ENCODE measurements at places on chromosomes 7 and 10.

DNA sequence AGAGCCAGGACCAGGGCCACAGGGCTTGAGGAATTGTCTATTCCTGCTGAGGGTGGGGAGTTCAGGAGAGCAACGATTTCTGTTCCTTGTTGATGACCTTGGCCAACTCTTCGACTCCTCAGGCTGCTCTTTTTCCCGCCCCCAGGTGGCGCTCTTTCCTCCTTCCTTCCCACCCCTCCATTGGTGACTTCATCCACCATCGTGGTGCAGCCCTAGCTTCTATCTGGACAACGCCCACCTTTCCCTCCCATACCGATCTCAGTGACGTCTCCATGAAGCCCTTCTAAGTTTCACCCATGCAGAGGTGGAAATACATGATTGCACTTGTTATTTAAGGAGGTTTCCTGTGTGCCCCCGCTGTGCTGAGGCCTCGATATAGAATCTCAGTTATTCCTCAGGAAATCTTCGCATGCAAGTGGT is 22.1 kb upstream of the CARD11 start:
- DNase-seq: no peak

- no peak for DNase-seq
These were observed 26.0 kb downstream of the KAT6B start for GRCh38 chr10:74852381-74852780.

DNA sequence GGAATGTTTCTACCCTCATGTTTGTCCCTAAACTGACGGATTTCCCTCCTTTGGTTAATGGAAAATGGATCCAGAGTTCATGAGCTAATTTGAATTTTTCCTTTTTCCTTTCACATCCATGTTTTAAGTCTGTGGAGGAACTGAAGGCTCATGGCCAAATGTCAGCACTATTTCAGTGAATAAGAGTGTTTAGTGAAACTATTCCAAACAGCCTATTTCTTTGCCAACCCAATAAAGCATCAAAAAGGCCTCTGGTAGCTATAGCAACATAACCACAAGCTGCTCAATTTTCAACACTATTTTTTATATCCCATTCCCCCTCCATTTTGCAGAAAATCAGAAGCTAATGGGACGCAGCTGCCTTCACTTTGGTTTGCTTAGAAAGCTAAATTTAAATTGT is 1454.1 kb downstream of the GATA3 start:
- DNase-seq: no peak

- DNase-seq: peak; percentile 30
These were observed 10.7 kb downstream of the AMZ1 start for GRCh38 chr7:2698581-2699288.

DNA sequence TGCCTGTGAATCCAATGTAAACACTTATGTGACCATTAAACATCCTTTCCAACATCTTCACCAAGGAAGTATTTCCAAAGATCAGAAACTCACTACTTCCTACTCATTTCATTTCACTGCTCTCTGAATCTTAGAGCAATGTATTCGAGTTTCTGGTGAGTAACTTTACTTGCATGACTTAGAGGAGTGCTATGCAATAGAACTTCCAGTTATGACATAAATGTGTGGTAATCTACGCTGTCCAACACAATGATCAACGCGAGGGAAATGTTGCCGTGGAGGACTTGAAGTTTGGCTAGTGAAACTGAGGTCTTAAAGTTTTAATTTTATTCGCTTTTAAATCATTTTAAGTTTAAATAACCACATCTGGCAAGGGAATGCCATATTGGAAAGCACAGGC is 1326.3 kb downstream of the XPNPEP1 start:
- DNase-seq: no peak

DNA sequence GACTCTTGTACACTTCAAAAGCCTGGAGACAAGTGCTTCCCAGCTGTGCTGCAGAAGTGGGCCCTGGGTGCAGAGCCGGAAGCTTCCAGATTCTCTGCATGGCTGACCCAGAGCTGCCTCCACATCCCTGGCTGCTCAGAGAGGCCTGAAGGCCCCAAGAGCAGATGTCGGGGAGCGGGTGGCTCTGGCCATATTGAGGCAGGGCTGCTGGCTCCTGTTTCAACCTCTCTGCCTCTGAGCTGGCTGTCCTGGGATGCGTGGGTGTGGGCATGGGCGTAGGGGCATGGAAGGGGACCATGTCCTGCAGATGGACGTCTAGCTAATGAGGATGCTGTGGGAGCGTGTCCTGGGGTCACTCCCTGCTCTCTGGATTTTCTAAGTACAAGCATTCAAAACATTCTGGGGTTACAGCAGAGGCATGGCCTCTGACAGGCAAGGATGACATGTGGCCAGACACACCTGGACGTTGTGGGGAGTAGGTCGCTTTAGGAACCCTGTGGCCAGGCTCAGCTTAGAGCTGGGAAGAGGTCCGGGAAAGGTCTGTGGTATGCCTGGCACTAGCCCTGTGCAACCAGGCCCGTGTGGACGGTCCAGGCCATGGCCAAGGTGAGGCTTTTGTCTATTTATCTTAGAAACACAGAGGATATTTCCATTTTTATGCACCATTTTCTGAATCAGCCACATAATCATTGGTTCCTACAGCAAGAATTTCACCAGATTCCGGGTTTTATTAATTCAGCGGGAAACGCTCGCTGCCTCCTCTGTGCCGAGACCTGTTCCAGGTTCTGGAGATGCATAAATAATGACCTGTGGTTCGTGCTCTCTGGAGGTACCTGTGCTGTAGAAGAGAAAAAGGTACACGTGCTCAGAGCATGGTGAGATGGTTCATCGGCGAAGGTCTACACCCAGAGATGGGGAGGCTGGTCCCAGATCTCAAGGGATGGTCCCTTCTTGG is 361.1 kb downstream of the GLRX3 start:
- DNase-seq: no peak

GRCh38 chr10:75954486-75954885 is 523.1 kb downstream of the LRMDA start:
- DNase-seq: no peak

DNA sequence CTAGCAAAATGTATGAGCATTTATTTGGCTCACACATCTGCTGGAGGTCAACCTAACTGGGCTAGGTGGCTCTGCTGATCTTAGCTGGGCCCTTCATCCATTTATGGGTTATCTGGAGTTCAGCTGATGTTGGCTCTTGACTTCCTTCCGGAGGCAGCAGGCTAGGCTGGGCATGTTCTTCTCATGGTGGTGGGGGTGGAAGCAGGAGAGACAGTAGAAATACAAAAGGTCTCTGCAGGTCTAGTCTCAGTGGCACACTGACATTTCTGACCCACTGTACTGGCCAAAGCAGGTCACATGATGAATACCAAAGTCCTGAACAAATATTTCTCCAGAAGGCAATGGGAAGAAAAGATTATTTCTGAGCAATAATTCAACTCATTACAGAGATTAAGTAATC is 334.6 kb downstream of the CRPPA start:
- DNase-seq: no peak

- DNase-seq: no peak
These were observed 455.9 kb downstream of the PAXIP1 start for GRCh38 chr7:154546946-154547587.

GRCh38 chr10:68185085-68185484 is 46.8 kb downstream of the ATOH7 start:
- no peak for DNase-seq

DNA sequence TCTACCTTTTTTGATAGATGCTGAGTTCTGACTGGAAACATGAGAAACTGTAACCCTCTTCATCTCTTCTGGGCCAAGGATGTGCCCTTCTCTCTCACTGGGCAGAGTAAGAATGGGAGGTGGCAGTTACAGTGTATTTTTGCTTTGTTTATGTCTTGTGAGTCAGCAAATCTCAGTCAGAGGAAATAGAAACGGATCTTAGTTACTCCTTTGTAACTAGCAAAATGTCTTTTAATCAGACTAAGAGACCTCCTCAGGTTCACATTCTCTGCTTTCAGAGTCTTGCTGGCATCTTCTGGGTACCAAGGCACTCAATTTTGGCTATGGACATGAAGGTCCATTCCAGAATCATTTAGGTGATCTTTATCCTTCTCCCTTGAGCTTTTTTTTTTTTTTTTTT is 70.9 kb downstream of the HHEX start:
- no peak for DNase-seq

DNA sequence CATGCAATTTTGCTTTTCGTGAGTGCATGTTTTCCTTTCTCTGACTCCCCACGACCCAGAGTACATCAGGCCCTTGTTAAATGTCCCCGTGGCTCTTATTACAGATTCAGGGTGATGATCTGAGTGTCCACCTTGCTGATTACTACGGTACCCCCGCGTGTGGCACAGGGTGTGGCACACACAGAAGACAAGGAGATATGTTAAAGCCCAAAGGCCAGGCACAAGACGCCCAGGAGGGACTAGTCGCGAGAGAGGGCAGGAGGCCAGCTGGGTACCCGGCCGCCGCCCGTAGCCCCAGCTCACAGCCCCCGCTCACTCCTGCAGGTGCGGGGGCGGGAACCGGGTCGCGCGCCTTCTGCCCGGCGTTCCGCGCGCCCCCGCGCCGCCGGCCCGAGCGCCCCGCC is 281 bp upstream of the EXOC6 start:
- no peak for DNase-seq

- DNase-seq: no peak
These were observed 1.5 kb upstream of the HOXA9 start for GRCh38 chr7:27166531-27167505.

GRCh38 chr7:27412164-27412563 is 169.6 kb downstream of the EVX1 start:
- DNase-seq: no peak

- DNase-seq: no peak
These were observed 21.2 kb downstream of the PDE1C start for GRCh38 chr7:32048970-32049491.

DNA sequence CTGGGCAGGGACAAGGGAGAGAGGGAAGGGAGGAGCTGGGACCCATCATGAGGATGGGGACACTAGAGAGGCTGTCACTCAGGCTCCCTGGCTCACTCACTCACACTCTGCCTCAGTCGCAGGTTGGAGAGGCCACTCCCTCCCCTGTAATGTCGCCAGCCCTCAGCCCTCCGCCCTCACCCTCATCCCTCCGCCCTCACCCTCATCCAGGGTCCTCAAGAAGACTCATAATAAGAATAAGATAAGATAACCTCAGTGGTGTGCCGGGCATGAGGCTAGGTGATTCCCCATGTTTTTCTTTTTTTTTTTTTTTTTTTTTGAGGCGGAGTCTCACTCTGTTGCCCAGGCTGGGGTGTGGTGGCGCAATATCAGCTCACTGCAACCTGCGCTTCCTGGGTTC is 92.2 kb downstream of the GTF2IRD1 start:
- DNase-seq: no peak

- DNase-seq: no peak
These were observed 23.3 kb upstream of the RHOBTB1 start for GRCh38 chr10:60967260-60967659.

DNA sequence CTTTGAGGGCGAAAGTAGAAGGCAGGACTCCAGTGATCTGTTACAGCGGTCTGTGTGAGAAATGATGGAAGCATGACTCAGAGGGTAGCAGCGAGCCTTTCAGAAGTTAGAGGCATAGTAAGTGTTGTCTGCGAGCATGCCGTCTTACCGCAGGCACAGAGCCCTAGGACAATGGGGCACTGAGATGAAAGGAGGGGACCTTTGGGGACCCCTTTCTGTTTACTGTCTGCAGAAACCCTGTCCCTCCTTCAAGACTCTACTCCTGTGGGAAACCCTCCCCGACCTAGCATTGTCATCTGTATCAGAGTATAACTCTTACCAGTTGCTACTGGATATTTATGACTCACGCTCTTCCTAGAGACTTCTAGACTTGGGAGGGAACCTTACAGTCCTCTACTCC is 87.2 kb upstream of the AGK start:
- DNase-seq: no peak

DNA sequence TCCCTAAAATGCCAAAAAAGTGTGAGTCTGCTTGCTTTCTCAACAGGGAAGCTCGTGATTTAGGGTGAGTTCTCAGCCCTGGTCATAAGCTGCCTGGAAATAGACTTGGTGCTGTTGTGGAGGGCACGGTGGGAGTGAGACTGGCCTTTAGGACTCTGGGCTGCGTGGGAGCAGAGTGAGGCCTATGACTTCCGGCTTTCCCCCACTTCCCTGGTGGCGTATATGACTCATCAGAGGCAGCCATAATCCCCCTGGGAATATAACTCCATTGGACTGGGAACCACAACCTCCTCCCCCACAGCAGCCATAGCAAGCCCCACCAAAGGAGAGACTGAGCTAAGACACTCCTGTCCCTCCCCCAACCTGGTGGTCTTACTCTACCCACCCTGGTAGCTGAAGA is 95.0 kb downstream of the PON1 start:
- no peak for DNase-seq

GRCh38 chr10:3532644-3533043 is 252.4 kb downstream of the KLF6 start:
- no peak for DNase-seq

DNA sequence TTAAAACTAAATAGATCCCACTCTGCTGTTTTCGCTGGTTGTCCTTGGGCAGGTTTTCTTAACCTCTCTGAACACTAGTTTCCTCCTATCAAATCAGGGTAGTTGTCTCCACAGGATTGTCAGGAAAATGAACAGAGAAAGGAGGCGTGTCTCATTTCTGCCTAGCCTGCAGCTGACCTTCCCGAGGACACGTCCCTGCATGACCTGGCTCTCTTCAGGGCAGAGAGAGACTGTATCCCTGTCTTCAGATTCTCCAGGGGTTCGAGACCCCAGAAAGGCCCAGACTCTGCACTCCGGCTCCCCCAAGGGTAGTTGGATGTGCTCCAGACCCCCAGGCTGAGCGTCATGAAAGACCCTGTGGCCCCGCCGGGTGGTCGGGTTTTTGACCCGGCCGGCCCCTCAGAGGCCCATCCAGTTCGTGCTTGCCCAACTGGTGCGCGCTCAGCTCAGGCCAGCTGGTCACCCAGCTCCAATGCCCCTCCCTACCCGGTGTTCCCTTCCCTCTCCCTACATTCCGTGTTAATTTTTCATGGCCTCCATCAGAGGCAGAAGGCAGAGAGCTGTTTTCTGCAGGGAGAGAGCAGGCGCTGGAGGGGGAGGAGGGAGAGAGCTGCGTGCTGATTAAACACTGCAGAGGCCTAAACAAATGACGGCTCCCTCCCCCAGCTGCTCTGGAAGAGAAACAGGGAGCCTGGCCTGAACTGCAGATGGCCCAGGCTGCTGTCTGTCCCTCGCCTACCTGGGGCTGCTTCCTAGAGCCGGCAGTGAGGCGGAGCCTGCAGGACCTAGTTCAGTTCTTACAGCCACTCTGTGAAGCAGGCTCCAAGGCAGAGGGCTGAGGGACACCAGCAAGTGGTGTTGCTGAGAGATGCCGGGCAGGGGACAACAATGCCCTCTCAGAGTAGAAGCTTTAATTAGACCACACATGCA is 86.2 kb upstream of the PPIF start:
- DNase-seq: no peak

DNA sequence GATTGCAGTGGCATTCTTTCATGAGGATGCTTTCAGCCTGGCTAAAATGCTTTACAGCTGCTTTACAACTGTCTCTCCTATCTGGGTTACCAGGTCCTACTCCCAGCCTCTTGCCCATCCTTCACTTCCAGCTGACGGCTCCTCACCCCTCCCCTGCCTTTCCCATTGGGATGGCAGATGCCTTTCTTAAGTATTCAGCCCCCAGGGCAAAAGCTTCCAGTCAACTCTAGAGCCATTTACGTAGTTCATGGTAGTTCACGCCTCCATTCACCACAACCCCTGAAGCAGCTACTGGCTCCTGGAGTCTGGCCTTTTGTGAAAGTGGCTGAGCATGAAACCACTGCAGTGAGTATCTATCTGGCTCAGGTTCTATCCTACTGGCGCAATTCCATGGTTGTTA is 17.2 kb upstream of the BMPER start:
- DNase-seq: no peak

GRCh38 chr7:111750878-111751277 is 188.6 kb upstream of the IMMP2L start:
- no peak for DNase-seq
